ENCODE measurements at places on chromosomes 6 and 20. TPM values are rescaled to one million over a fixed set of nuclear protein-coding genes. Genes with fewer than 3 reads are reported as not detected.

RNF39 gene
- 1.6 TPM for polyA plus RNA-seq

ENPP3 gene
- polyA plus RNA-seq = 1.1 TPM

CAGE1 gene
- polyA plus RNA-seq = 0.16 TPM

MAS1 gene
- 0.02 TPM for polyA plus RNA-seq

GRCh38 chr6:89117211-89118108 lies at the start of gene SRSF12:
Gene SRSF12 (minus strand): TSS chr6:89118071. CDS start chr6:89117887, 184 bp downstream.
- peak; percentile 93 for DNase-seq

GRCh38 chr6:115001731-115002350 lies 659.0 kb upstream of the HS3ST5 start:
- DNase-seq = no peak

DNA sequence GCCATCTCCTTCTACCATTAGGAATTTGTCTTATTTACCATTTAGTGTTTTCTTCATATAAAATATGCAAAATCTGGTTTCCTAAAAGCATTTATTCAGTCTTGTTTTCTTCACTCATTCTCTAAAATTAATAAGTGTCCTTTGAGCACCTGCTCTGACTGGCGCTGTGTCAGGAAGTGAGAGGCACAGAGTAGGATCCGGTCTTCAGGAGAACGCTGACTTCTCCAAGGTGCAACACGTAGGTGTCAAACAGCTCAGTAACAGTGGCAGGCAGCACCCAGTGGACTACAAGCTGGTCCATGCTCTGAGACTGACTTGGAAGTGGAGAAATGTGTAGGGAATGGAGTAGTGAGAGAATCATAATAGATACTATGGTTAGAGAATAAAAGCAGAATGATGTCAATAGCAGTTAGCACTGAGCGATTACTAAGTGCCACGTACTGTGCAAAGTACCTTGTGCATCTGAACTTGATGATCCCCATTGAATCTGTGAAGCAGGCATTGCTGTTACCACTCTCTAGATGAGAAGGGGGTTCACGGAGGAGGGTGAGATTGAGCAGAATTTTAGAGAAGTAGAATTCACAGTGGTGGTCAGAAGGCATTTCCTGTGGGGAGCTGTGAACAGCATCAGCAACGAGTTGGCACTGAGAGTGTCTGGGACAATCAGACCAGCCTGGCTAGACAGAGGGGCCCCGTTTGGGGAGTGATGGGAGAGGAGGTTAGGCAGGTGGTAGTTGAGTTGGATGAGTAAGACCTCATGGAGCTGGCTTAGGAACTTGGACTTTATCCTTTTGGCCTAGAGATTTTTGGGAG lies 569.8 kb downstream of the QKI start:
- DNase-seq = no peak

DNA sequence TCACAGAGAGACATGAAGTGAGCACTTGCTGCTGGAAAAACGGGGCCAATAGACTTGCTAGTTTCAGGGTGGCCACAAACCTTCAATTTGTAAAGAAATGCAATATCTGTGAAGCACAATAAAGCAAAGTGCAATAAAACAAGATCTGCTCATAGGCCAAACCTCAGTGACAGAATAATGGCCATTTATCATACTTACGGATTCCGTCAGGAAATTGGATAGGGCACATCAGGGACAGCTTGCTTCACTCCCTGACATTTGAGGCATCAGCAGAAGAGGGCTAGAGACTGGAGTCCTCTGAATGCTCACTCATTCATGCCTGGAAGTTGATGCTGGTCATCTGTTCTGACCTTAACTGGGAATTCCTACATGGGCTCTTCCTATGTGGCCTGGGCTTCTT lies 165.5 kb upstream of the OPRM1 start:
- DNase-seq = no peak

DNA sequence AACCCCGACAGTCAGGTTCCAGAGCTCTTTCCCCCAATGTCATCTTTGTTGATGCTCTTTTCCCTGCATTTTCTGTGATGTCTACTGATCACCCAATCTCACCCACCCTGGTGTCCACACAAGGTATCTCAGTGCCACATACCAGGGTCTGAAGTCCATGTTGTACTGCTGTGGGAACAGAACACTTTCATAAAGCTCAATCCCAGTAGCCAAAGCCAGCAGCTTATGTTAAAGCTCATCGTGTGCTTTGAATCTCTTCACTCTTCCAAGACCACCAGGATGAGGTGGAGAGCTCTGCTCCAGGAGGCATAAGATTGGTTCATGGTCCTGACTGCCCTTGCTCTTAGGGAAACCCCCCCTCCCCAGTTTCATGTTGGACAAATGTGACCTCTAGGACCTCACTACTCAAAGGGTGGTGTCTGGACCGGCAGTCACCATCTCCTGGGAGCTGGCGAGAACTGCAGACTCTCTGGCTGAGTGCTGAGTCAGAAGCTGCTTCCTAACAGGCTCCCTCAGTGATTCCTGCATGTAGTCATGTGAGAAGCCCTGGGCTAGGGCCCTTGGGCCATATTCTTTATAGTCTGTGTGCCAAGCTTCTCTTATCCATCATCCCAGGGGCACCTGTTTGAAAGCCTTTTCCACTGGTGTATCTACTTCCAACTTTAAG lies 13.4 kb upstream of the CPNE5 start:
- DNase-seq = no peak

DNA sequence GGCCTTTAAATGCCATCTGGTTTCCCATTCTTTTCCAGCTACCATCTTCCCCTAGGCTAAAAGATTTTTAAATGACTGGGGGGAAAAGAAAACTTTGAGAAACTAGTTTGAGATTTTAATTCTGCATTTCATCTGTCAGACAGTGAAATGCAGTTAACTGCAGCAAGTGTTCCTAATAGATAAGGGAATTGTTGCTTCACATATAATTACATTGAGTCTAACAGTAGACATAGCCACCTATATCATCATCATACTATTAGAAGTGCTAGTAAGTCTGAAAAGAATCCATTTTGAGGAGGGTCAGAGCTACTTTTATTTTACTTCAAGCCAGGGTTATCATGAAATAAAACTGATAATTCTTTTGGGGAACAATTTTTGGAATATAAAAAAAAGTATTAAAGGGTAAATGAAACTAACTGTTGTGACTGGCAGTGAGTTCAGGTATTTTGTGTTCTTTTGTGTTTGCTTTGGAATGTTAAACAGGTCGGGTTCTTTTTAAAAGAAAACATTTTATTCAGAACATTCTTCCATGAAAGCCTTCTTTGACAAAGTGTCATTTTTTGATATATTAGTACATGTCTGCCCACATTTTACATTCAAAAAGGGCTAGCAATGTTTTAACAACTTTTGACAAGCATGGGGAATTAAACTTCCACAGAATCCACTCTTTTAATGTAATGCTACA lies 170.1 kb downstream of the HS3ST5 start:
- DNase-seq = no peak

- no peak for DNase-seq
Observed at GRCh38 chr6:139438775-139439174, 64.3 kb upstream of the CITED2 start.

DNA sequence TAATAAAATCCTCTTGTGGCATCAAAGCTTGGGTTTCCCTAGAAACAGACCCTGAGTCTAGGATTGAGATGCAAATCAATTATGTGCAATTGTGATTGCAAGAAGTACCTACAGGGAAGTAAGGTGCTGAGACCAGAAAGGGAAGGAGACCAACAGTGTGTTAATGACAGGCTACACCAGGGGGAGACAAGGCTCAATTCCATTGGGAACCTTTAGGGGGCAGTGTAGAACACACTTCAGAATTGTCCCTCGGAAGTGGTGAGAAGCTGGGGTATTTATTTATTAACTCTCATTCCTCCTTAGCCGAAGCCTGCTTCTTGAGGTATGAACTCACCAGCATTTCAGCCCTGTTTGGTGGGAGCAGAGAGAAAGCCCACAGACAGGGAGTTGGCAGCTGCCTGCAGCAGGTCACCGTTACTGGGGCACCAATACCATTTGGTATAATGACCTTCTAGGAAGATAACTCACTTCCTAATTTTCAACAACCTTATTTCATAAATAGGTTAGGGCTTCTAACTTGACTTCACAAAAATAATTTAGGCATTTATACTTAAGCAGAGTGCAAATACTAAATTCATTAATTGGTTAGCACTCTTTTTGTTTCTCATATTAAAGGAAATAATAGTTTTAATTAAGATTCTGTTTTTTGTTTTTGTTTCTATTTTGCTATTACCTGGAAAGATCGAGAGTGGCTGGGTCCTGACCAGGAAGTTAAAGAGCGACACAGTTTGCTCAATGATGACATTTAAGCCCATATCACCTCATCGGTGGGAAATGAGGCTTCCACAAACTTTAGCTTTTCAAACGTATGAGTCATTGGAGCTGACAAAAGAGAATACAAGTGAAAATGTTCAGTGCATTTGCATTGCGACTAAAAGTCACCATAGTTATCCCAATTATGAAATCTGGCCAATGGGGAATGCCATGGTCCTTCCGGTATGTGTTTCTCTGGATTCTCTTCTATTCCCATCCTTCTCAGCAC lies 94.8 kb downstream of the BTBD3 start:
- DNase-seq = peak; percentile 28

DNA sequence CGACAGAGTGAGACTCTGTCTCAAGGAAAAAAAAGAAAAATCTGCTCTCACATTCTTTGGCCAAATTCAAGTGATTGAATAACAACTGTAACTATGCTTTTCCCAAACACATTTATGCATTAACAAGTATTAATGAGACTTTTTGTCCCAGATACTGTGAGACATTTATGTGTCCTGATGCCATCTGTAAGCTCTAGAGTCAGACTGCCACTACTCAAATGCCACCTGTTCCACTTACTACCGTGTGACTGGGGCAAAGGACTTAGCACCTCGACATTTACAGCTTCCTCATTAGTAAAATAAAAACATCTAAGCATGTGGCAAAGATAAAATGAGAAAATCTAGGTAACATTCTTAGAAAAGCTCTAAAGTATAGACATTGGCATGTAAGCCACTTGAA lies 178.1 kb upstream of the MARCKS start:
- DNase-seq = no peak

- no peak for DNase-seq
Observed at GRCh38 chr6:111487661-111488060, 4.6 kb upstream of the REV3L start.

DNA sequence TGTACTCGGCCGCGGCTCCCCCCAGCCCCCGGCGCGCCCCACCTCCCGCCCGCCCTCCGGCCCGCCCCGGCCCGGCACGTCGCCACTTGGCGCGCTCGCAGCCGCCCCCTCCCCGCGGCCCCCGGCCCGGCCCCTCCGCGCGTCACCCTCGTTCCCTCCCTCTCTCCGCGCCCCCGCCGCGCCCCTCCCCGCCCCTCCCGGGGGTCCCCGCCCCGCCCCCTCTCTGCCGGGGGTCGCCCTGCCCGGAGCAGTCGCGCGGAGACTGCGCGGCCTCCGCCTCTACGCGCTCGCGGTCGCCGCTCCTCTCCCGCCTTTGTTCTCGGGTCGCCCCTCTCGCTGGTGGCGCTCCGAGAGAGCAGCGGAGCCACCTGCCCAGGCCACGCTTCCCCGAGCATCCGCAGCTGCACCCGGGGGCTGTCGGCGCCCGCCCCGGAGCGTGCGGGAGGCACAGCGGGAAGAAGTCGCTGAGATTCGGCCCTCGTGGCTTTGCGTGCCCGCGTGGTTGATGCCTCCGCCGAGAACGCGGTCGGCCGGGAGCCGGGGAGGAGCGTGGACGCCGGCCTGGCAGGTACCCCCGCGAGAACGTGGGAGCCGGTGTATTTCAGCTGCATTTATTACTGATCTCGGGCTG lies at the start of gene PHF10:
Gene PHF10 (minus strand): TSS at position 7 of the 631 bp plus-strand sequence. CDS start 569 bp downstream, outside the sequence.
- peak; percentile 68 for DNase-seq

DNA sequence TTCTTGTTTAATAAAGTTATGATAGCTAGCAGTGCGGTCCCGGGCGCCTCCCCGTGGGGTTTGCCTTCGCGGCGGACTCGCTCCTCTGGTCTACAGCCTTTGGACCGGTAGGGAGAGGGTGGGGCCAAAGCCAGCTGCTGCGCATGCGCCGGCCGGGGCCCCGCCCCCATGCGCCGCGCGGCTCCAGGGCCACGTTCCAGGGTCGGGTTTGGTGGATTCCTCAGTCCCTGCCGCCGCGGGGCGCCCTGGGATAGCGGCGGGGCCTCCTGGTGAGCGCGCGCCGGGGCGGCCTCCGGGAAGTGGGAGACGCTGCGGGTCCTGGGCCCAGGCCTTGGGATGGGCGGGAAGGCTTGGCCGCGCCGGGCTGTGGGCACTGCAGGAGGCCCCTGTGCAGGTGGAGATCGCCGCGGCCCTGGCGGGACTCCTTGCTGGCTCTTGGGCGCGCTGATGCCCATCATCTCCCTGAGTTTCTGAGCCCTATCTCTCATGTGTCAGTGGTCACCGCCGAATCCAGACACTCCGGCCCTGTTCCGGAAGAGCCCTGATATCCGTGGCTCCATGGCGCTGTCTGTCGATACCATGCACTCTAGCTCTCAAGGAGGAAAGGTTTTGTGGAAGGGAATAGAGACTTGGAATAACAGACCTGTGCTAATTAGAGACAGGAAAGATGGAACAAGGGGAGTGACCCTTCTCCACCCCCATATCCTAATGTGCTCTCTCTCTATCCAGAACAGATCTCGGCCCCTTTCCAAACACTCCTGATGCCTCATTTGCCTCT lies at the start of gene VARS2:
Gene VARS2 (plus strand): TSS at position 163 of the 778 bp plus-strand sequence. CDS start 599 bp downstream, at position 762.
- DNase-seq = peak; percentile 92

- no peak for DNase-seq
Observed at GRCh38 chr6:22766979-22767378, 197.6 kb downstream of the HDGFL1 start.
